ENCODE measurements at places on chromosomes 4 and X. TPM values are rescaled to one million over a fixed set of nuclear protein-coding genes. Genes with fewer than 3 reads are reported as not detected.

Gene MTNR1A
- total RNA-seq = not detected

Gene MRPS18C
- total RNA-seq = 53.9 TPM

Gene SSX1
- not detected for total RNA-seq

Gene ARAP2
- total RNA-seq = 80.8 TPM

Gene KLHL13
- 0.17 TPM for total RNA-seq

Gene TSPAN7
- 0.34 TPM for total RNA-seq

Gene BEX1
- not detected for total RNA-seq

Gene BMX
- not detected for total RNA-seq

Gene EMCN
- not detected for total RNA-seq

Gene SPANXA1
- total RNA-seq = not detected

Gene ARMCX2
- total RNA-seq = 3.4 TPM

Gene TIMP1
- 125 TPM for total RNA-seq

Gene PRDM8
- 29.4 TPM for total RNA-seq

Gene RASSF6
- total RNA-seq = not detected

Gene CXCL1
- not detected for total RNA-seq

Gene USP17L20
- total RNA-seq = not detected

All from T-helper 1 cell treated with Interleukin-12 subunit alpha and Interleukin-12 subunit beta and Interleukin-4 antibody, amounts not matched to agents 30 ng/mL and 1 ng/mL, for 36 hours (primary cell).